ENCODE measurements at places on chromosomes 3 and 15.

- DNase-seq = no peak
Observed at GRCh38 chr3:124532071-124532470, 198.2 kb upstream of the UMPS start.

- no peak for DNase-seq
Observed at GRCh38 chr3:36397841-36398240, 17.5 kb downstream of the STAC start.

DNA sequence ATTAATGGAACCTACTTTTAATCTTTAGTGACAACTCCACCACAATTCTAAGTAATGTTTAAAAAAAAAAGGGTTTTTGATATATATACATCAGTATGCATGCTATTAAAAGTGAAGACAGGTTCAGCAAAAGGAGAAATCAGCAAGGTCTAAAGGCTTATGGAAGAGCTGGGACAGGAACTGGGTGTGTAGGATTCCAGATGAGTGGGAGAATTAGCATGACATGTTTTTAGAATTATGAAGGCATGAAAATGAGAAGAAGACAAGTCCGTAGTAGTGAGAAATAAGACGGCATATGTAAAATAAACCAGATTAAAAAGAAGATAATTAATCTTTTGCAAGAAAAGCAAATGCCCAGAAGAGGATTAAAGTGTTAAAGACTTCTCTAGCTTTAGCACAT lies 52.0 kb downstream of the CBLB start:
- no peak for DNase-seq

GRCh38 chr15:61053401-61053965 lies 175.6 kb downstream of the RORA start:
- no peak for DNase-seq

DNA sequence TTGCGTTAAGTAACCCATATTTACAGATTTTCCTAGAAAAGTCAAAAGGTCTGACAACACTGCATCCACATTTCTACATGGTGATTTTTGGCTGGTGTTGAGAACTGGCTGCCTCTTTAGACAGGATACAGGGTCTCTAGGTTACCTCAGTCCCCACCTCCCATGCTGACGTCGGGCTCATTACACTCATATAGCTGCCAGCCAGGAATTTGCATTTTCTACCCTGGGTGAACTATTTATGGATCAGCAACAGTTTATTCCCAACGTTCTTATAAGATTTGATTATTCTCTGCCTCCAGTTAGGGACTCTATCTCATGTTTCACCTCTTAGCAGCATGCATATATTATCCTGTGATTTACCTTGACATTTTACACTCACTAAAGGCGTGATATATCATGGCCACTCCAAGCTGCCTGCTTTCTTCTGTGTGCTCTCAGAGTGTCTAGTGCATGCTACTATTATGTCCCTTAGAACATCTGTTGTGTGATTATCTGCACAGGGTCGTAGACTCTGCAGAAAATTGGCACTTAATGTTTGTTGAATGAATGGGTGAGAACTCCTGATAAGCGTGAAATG lies 49.0 kb downstream of the CLDN11 start:
- DNase-seq = no peak

DNA sequence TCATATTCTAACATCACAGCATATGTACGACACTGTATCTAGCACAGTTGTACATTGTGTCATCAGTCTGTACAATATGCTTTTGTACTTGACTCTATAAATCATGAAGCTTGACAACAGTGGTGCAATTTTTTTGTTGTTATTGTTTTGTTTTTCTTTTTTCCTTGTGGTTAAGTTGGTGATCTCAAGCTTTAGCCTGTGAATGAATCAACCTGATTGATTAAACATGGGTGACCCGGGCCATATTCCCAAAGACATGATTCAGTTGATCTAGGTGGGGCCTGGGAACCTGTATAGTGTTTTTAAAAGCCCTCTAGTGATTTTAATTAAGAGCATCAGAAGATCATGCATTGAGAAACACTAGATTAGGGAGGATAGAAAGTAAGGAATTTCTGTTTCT lies 101.8 kb upstream of the AADACL2 start:
- no peak for DNase-seq

All from SK-N-MC (cell line).